Activated T-cell treated with anti-CD3 and anti-CD28 coated beads for 4 hours (primary cell): ENCODE measurements at places on chromosomes 4 and X.

DNA sequence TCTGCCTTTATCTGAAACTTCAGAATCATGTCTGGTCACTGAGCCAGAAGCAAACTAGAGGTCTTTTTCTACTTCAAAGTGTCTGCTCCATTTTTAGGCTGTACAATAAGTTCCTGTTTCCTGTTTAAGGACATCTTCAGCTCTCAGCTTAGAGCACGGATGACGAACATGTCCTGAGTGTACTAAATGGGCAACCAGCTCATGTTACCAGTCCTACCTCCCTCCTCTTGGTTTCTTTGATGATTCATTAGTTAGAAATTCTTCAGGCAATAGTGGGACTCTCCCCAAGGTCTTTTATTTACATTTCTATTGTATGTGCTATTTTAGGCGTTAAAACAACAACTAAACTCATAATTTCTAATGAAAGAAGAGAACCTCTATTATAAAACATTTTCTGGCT, 58.0 kb downstream of the ENPEP start:
- DNase-seq, result no peak

- DNase-seq, result no peak
Observed at GRCh38 chrX:57367649-57368048, 81.1 kb downstream of the FAAH2 start.

DNA sequence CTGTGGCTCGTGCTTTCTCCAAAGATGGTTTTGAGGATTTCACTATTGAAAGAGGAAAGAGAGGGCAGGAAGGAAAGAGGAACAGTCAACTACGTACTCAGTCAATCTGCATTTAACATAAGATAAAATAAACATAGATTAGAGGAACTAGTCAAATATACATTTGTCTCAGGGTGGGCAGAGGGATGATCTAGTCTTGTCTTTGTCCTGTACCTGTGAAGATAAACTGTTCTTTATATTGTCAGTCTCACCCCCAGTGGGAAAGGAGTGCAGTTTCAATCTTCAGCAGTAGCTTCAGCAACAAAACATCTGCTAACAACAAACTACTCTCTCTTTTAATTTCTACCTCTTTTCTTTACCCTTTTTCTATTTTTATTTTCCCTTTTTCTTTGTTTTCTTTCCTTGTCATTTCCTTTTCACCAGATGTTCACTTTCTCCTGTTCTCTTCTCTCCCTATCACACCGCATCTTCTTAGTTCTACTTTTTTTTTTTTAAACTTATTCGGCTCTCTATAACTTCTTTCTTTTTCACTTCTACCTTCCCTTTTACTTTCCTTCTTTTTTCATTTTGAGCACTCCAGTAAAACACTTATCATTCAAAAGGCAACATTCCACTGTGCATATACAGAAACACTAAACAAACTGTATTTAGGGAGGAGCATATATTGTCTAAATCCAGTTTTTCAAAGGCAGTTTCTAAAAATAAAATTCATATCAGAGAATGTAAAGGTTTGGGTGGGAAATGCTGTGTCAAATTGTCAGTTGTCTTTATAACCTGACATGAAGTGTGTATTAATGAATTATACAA, 51.4 kb upstream of the GUCY1A1 start:
- no peak for DNase-seq

- DNase-seq, result no peak
Observed at GRCh38 chrX:53239474-53239873, 14.5 kb upstream of the KDM5C start.

DNA sequence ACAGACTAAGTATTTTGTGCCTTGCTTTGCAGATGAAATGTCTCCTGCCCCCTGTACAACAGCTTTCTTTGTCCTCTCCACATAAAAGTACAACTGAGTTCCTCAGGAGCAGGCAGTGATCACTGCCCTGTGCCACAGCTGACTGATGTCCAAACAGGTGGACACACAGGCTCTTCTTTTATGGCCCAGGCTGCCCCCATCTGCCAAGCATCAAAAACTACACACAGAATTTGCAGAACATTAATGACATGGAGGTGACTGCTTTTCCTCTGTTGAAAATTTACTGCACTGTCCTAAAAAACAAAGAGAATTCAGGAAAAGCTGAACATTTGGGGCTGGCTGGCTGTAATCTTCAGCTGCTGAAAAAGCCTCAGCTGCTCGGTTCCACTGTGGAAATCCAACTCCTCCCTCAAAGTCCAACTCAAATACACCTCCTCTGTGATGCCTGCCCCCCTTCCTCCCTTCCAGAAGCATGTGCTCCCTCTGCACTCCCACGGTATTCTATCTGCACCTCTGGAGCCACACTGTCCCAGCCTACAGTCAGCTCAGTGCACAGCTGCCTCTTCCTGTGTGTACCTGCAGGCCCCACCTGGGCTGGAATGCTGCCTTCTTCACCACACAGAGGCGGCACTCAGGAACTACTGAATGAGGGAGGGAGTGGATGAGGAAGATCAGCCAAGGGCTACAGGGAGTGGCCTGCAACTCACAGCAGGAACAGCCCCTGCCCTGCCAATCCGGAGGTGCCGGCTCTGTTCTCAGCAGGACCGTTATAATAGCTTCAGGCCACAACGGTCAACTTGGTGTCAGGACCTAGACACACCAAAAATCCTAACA, 10.3 kb downstream of the AFAP1 start:
- DNase-seq, result no peak

DNA sequence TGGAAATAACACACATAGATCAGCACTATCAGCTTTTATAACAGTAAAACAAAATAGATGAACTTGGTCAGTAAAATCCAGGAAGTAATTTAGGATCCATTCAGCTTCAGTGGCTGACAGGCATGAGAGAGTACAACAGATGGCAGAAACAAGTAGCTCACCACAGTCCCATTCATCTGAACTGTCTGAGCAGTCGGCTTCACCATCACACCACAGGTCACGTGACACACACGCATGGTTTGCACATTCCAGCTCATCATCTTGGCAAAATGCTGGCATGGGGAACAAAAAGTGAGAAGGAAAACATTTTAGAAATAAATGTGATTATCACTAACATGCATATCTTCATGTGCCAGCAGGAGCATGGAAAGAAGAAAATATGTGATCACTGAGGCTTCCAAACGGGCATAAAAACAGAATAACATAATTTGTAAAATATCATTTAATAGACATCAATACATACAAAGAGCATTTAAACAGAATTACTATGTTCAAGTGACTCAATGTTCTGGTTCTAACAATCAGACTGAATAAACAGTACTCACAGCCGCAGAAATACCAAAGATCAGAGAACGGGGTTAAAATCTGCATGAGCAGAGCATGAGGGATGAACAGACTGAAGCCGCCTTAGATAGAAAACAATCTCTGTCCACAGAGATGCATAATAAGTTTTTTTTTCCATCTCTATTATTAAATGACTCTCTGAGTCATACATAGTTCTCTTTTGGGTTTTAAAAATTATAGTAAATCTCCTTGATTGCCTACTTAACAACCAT, 158.1 kb downstream of the ATP10D start:
- no peak for DNase-seq

DNA sequence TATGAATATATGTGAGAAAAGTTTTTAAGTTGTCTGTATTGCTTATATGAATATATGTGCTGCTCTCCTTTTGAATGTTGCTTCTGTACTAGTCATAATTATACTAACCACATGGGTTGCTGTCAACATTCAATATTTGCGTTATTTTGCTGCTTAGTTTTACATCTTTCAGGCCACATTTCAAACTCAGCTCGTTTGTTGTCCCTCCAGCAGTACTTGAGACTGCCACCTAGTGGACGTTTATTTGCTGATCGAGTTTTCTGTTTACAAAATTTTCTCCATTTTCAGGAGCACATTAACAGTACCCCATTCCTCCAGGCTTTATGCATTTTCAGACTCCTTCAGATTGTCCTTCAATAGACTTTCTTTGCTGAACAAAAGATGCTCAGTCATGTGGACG, 75.8 kb downstream of the NUDT11 start:
- DNase-seq, result peak; percentile 10

- DNase-seq, result no peak
Observed at GRCh38 chr4:93431371-93431770, 397.2 kb upstream of the ATOH1 start.

- no peak for DNase-seq
Observed at GRCh38 chr4:16224264-16225166, 1.8 kb downstream of the TAPT1 start.
